ENCODE measurements at places on chromosomes 4 and X.

- no peak for DNase-seq
Measured at GRCh38 chr4:85756938-85757337, 282.0 kb downstream of the ARHGAP24 start.

DNA sequence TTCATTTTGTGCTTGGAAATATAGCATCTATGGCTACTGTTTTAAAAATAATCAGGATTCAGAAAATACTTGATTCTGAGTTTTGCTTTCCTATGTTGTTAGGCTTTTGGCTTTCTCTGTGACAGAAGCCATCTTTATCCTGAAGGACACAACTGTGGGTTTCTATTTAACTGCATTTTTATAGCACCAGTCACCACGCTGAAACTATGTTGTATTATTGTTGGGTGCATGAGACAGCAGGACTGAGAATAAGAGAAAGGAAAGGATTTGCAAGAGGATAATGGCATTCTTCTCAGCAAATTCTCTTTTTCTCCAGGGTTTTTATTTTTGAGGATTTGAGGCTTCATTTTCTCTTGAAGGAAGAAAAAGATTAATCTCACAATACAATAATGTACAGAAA lies 10.1 kb upstream of the NEUROG2 start:
- DNase-seq = no peak

DNA sequence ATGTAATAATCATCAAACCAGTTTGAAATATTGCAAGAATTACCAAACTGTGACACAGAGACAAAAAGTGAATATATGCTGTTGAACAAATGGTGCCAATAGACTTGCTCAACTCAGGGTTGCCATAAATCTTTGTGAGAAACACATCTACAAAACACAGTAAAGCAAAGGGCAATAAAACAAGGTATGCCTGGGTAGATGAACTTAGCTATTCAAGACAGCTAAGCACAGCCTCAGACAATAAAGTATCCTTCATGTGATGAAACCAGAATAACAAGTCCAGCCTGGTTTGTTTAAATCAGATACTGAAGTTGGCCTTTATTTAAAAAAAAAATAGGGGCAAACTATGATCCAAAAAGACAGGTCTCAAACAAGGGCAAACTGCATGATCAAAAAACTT lies 19.2 kb downstream of the LAMTOR3 start:
- no peak for DNase-seq

GRCh38 chr4:156969101-156969500 lies 2.5 kb downstream of the PDGFC start:
- no peak for DNase-seq

DNA sequence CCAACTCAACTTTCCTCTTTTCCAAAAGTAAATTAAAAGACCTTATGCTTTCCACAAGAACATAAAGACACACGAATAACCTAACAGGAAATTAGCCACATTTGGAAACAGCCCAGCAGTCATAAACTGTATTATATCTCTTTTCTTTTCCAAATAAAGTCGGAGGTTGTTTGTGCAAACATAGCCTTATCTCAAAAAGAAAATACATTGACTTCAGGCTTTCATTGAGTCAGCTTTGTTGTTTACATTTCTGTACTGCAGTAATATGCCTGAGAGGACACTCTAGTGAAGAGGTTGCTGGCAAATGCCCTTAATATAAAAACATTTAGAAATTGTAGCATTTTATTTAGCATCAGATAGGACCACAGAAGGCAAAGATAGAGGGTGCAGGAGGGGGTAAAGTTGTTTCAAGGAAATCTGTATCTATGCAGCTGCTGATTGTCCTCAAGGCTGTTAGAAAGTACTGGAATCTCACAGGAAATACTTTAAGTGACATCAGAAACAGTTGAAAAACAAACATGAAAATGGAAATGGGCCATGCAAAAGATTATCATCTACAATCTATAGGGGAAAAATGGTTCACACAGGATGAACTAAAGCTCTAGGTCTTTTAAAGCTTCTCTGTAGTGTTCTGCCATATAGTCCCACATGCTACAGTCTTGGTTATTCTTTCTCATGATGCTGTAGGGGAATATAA lies 14.5 kb downstream of the LNX1 start:
- DNase-seq = no peak

GRCh38 chr4:53633608-53634007 lies 42.3 kb upstream of the LNX1 start:
- DNase-seq = no peak

DNA sequence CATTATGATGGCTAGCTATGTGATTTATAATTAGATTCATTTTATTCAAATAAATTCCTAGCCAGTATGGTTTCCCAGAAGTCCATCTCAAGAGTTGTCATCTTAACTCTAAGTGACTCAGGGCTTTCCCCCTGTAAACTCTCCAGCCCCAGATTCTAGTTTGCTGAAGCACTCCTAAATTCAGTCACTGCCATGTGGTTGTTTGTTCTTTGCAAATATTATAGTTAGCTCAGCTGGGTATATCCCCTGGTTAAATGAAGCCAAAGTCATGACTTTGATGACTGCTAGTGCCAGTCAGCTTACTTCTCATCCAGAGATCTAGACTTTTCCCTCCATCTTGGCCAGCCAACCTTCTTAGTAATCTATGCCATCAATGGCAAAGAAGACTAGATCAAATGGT lies 126.0 kb downstream of the GRIA3 start:
- no peak for DNase-seq

- DNase-seq = no peak
Measured at GRCh38 chr4:161816958-161817357, 346.8 kb downstream of the FSTL5 start.

DNA sequence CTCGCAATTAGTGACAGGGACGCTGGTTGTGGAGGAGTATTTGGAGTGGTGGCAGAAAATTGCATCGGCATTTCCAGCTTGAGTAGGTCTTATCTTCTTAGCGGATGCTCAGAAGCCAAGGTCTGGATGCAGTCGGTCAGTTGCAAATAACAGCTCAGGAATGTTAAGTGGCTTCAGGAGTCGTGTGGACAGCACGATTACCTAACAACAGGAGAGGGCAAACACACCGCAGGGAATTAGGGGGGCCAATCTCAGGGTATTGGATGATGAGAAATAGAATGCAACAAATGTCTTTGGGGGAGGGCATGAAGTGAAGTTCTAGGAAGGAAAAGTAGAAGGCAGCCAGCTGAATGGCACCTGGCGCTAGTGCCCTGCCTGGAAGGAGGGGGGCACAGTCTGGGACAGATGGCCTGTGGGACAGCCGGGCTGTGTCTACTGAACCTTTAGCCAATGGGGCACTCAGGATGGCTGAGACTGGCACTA lies 11.8 kb downstream of the RASL11B start:
- no peak for DNase-seq

GRCh38 chr4:39626261-39626660 lies 12.4 kb downstream of the SMIM14 start:
- DNase-seq = no peak

GRCh38 chr4:149706942-149707341 lies 108.7 kb downstream of the IQCM start:
- DNase-seq = no peak

DNA sequence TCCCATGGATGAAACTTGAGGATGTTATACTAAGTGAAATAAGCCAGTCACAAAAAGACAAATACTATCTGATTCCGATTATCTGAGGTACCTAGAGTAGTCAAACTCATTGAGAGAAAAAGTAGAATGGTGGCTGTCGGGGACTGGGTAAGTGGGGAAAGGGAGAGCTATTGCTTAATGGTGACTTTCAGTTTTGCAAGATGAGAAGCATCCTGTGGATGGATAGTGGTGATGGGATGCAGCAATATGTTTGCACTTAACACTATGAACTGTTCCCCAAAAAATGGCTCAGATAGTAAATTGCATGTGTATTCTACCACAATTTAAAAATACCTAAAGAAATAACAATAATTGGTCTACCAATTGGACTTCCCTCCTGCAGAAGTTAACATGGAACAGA lies 181.5 kb downstream of the SHROOM3 start:
- DNase-seq = no peak

GRCh38 chr4:22573198-22573597 lies 57.3 kb upstream of the ADGRA3 start:
- DNase-seq = no peak

DNA sequence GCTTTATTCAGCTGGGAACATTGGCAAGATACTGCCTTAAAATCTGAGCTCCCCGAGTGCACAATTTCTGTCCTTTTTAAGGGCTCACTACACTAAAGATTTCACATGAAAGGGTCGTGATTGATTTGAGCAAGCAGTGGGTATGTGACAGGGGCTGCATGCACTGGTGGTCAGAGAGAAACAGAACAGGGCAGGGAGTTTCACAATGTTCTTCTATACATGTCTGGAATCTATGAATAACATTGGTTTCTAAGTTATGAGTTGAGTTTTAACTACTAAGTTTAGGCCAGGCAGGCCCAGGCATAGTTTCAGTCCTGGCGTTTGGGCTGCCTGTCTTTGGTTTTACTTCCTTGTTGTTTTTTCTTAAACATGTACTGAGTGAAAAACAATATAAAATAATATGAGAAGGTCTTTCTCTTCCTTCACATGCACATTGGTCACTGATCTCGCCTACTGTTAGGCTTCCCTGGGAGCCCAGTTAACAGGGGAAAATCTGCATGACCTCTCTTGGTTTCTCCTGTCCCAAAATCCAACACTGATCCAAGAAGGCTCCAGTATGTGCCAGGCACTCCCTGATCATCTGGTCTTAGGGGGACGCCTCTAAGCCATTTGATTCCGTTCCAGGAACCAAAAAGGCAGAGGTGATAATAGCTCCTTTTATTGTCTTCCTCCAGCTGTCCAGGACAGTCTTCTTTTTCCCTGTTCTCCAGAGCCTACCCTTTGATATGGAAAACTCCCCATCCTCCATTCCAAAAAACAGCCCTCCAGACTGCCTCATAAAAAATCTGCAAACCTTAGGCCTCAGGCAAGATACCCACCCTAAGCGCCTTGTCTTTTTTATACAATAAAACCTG lies at the start of gene UGT2B17:
UGT2B17 (minus strand) TSS at position 51 of the 854 bp plus-strand sequence. CDS start 7,838 bp downstream, outside the sequence.
- peak; percentile 9 for DNase-seq

DNA sequence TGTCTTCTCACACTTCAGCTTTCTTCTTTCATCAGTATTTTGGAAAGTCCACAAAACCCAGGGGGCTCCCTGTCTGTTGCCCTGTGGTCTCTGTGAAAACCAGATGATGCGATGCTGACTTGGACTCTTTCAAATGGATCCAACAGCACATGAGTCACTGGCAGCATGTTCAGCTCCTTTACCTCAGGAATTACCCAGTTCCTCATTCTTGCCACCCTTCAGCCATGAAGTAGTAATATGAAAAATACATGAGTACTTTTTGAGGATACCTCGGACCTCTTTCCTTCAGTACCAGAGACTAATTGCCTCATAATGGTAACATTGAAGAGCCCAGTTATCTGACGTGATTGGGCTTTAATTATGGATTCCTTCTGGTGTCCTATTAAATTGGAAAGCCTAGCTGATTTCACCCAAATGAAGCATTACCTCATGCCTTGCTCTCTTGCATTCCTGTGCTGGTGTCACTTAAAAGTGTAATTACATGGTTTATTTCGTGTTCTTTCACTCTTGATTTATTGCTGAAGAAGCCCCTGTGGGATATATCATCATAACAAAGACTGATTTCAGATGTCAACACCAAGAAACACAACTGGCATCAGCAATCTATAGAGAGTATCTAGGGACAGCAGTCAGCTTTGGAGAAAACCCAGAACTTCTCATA lies 63.4 kb downstream of the NFKB1 start:
- peak; percentile 15 for DNase-seq

DNA sequence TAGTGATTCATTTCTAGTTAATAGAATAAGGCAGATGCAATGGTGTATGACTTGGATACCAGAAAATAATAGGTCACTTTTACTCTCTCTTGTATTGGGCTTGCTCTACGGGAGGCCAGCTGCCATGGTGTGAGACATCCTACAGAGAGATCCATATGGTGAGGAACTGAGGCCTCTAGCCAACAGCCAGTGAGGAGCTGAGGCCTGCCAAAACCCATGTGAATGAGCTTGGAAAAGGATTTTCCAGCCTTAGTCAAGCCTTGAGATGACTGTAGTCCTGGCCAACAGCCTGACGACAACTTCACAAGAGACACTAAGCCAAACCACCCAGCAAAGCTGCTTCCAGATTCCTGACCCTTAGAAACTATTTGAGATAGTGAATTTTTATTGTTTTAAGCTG lies 1300.2 kb downstream of the RAPGEF2 start:
- DNase-seq = no peak

GRCh38 chr4:100295792-100296191 lies 105.5 kb upstream of the DDIT4L start:
- DNase-seq = no peak

GRCh38 chrX:147217334-147217733 lies 402.8 kb upstream of the CXorf51A start:
- no peak for DNase-seq
